ENCODE measurements at places on chromosomes 4 and X. TPM values are rescaled to one million over a fixed set of nuclear protein-coding genes. Genes with fewer than 3 reads are reported as not detected.

DNA sequence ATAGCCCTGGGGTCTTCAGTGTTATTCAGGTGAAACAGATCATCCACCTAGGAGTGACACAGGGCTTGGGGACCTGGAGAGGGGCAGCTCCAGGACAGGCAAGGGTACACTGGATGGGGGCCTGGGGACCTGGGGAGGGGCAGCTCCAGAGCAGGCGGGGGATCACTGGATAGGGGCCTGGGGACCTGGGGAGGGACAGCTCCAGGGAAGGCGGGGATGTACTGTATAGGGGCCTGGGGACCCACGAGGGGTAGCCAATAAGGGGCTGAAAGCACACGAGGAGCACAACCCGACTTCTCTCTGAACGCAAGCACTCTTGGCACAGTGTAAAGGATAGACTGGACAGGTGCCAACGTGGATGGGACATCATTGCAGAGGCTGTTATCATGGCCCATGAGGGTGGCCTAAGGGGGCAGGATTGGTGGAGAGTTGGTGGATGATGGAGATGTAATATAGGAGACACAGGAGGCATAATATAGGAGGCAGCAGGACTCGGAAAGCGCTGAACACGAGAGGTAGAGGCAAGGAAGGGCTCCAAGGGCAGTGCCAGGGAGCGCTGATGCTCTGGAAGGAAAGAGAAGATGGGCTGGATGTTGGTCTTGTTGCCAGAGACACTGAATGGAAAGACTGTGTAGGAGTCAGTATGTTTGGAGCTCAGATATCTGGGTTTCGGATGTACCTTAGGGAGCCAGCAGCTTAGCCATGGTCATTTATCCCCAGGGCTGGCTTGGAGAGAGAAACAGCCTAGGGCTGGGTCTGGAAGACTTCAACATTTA is 37.9 kb upstream of the FGFBP2 start:
- DNase-seq, result no peak

- DNase-seq, result no peak
Observed at GRCh38 chr4:25535278-25535677, 120.4 kb upstream of the SLC34A2 start.

GRCh38 chr4:120071192-120071795 is 4.6 kb upstream of the MAD2L1 start:
- DNase-seq, result peak; percentile 52

GRCh38 chr4:114282937-114283336 is 303.5 kb upstream of the ARSJ start:
- DNase-seq, result no peak

DNA sequence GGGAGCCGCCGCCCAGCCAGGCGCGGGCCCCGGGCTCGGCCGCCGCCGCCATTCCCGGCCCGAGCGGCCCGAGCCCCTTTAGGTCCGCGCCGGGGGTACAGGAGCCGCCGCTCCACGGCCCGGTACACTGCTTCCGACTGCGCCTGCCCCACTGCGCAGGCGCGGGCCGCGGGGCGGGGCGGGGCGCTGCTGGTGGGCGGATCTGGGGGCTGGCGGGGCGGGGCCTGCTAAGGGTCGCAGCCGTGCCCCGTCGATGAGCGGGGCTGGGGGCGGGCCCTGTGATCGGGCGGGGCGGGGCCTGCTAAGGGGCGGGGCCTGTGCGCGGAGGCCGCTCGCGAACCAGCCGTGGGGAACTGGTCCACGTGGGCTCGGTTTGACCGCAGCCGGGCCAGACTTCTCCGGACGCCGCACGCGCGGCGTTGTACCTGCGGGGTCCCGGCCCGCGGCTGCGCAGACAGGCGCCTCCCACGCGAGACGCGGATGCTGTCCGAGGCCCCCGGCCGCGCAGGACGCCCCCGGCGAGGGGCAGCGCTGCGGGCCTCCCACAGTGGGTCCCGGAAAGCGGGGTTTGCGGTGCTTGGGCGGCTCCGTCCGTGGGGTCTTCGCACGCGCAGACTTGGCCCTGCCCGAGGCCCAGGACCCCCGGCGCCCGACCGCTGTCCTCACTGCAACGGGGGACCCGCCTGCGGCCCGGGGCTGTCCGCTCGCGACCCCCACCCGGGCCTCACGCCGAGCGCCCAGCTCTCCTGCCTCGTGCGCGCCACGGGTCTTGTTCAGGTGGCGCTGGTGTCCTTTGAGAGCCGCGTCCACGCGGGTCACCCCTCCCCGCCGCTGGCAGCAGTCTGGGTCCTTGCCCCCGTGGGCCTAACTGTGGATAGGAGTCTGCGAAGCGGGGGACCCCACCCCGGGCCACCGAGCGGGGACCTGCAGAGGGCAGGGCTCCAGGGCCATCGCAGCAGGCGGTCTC is at the start of gene DGKQ:
Gene DGKQ, minus strand, starts transcription at position 139 of the 967 bp plus-strand sequence. Its CDS starts 87 bp downstream, at position 52.
- DNase-seq, result peak; percentile 93

DNA sequence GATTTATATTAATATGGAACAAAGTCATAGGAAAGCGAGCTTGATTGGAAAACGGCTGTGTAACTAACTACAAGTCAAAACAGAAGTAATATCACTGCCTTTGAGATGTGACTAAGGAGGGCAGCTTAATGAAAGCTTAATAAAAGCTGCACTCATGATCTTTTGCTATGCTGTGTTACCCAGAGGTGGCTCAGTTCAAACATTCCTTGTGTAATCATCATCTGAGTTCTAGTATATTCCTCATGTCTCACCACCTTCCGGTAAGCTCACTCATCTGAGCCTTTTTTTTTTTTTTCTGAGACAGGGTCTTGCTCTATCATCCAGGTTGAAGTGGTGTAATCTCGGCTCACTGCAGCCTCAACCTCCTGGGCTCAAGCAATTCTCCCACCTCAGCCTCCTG is 5.0 kb downstream of the GRPEL1 start:
- no peak for DNase-seq

- DNase-seq, result no peak
Observed at GRCh38 chrX:150863191-150863590, 35.3 kb downstream of the CD99L2 start.

DNA sequence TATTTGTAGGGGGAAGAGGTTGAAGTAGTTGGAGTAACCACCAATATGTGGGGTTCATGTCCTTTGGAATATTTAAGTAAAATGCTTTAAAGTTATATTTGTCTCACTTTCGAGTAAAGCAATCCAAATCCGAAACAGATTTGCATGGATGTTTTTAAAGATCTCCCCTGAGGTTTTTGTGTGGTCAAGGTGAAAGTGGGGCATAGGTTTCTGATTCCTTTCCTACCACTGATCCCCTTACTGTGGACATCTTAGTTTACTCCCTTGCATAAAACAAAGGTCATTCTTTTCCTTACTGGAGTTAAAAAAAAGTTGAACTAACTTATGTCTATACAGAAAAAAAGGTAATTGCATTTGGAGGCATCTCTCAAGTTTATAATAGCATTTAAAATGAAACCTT is 71.9 kb upstream of the PHOX2B start:
- no peak for DNase-seq

DNA sequence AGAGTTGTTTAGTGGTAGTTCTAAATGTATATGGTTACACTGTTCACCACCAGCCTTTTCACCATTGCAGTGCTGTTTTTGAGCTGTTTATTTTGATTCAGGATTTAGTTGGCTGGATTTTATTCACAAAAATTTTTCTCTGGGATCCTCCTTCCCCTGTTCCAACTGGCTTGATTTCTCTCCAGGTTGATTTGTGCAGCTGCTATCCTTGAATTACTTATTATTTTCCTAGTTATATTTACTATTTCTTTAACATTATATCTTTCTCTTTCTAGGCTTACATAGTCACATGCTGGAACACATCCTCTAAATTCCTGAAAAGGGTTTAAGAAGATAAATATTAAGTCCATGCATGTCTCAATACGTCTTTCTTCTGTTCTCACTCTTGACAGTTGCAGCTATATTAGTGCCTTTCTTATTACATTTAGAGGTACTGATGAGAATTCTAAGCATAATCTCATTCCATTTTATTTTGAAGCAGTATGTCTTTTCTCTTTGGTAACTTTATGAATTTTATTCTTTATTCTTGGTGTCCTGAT is 82.2 kb downstream of the SUPT20HL2 start:
- no peak for DNase-seq

- DNase-seq, result no peak
Observed at GRCh38 chr4:81432825-81433224, 38.9 kb downstream of the RASGEF1B start.

GRCh38 chr4:130608121-130608520 is 1512.2 kb downstream of the C4orf33 start:
- no peak for DNase-seq

GRCh38 chr4:1072830-1073446 is 40.4 kb downstream of the RNF212 start:
- DNase-seq, result no peak

DNA sequence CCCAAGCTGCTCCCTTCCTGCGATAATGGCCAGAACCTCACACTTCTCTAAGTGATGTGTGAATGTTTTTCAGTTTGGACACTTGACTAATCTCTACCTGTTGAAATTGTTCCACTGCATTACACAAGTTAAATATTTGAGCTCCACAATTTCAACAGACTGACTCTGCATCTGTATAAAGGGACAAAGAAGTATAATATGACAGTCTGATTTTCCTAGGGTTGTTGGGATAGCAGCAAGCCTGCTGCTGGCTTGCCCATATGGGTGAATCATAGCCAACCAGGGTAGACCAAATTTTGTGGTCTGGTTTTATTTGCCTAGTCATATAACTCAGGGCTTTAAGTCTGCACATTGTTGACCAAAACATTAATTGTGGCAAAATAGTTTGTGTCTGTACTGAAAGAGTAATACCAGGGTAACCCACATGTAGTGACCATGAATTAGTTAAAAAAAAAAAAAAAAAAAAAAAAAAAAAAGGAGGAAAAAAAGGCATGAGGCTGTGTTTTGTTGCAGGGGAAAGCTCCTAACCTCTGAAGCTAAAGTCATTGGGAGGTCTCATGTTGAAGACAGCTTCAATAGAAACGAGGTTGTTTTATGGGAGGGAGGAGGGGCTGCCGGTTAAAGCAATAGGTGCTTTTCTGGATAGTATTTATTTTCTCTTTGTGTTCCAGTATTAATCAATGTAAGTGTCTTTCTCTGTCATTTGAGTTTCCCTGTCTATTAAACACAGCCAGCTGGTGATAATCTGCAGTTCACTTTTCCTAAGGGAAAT is 534.2 kb downstream of the RAB28 start:
- DNase-seq, result no peak

- DNase-seq, result no peak
Observed at GRCh38 chr4:18022572-18023050, 1.1 kb upstream of the LCORL start.

DNA sequence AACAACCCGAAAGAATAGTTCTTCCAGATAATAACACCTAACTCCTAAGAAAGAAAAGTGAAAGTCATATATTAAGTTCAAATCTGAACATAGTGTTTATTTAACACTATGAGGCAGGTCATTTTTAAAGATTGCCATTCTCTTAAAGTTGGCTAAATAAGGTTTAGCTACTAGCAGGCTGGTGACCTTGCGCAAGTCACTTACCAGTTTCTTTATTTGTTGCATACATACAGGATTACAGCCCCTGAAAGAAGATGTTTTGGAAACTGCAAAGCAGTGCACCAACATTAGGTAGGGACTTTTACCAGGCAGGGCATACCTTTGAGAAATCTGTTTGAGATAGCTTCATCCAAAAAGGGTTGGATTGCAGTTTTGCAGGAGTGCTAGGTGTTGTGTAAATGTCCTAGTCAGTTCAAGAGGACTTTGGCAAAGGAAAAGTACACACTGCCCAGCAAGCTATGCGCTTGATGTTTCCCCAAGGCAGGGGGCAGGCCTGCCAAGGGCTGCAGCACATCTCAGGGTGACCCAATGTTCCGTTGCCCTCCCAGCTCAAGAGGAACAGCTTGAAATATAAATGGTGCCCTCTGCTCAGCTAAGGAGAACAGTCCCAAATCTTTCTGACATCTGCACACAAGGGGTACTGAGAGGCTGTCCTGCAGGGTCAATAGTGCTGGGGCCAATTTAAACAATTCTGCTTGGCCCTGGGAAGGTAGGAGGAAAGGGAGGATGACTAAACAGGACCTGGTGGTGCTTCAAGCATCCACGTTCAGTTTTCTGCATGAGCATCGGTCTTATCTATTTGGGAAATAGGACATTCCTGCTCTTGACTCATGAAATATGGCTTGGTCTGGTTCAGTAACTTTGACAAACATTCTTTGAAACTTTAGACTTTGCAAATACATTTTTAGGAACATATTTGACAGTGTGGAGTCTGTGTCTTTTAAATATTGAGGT is 130.8 kb downstream of the COL4A6 start:
- no peak for DNase-seq

DNA sequence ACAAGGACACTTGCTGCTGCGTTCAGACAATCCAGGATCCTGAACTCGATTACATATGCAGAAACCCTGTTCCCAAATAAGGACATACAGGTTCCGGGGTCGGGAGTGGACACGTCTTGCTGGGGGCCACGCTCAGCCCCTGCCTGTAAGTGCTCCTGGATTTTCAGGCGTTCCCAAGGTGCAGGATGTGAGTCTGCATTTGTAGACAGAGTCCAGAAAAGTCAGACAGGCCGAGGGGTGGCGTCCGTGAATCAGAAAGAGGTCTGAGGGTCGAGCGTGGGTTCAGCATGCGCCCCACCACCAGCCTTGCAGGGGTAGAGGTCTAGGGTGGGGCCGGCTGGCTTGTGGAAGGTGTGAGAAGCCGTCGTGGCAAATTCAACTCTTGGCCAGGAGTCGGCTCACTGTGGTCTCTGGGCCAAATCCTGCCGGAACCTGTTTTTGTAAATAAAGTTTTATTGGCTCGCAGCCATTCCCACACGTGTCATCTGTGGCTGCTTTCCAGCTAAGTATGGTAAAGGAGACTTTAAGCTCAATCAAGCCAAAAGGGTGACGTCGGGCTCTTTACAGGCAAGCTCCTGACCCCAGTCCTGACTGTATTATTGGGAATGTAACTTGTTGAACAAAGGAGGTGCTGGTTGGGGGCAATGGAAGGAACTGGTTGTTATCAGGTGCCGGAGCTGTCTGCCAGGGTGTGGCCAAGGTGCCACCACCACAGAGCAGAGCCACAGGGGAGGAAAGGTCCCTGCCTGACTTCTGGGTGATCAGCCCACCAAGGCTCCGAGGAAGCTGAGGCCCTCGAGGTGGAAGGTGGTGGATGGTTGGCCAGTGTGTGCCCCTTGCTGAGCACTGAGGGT is 7.4 kb downstream of the DOK7 start:
- DNase-seq, result no peak

GRCh38 chrX:136143711-136144110 is 3.6 kb upstream of the FHL1 start:
- DNase-seq, result no peak

DNA sequence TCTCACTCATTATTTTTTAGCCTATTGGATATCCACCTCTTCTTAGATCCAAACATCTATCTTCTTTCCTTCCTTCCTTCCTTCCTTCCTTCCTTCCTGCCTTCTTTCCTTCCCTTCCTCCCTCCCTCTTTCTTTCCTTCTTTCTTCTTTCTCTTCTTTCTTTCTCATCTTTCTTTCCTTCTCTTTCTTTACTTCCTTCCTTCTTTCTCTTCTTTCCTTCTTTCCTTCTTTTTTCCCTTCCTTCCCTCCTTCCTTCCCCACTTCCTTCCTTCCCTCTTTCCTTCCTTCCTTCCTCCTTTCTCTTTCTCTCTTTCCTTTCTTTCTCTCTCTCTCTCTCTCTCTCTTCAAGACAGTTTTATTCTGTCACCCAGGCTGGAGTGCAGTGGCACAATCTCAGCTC is 1239.8 kb downstream of the PCDH7 start:
- no peak for DNase-seq

The TBX22 gene
- not detected for total RNA-seq

The TIMM17B gene
- total RNA-seq, result 29.6 TPM

The GUF1 gene
- 10.6 TPM for total RNA-seq

The HAND2 gene
- 33.3 TPM for total RNA-seq

The GAGE12J gene
- total RNA-seq, result not detected

The NUP62CL gene
- 3.1 TPM for total RNA-seq

The POU4F2 gene
- not detected for total RNA-seq

The GDPD2 gene
- not detected for total RNA-seq

Data from ovary (tissue), 10 donors.